NCI-H460 (cell line): ENCODE measurements at places on chromosomes 1 and 21. TPM values are rescaled to one million over a fixed set of nuclear protein-coding genes. Genes with fewer than 3 reads are reported as not detected.

DNA sequence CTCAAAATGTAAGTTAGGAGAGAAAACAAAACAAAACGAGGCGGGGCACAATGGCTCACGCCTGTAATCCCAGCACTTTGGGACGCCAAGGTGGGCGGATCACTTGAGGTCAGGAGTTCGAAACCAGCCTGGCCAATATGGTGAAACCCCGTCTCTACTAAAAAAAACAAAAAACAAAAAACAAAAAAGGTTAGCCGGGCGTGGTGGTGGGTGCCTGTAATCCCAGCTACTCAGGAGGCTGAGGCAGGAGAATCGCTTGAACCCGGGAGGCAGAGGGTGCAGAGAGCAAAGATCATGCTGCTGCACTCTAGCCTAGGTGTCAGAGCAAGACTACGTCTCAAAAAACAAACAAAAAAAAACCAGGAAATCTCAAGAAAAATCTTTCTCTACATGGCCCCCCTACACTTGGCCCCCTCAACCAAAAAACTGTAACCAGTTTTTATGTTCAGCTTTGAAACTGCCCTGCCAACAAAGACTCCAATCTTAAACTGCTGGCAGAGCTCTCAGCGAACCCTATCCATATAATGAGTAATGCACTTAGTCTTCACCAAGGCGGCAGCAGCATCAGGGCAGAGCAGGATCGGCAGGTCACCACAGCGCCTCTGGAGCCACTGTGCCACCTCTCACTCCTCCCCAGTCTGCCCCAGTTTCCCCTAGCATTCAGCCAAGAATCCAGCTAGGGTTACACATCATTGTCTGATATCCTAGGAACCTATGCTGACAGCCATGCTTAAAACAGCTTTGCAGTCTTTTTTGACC lies 71.7 kb downstream of the JAK1 start:
- DNase-seq: no peak

GRCh38 chr1:47468709-47469389 lies 31.0 kb downstream of the FOXD2 start:
- no peak for DNase-seq

SPRR2B gene
- not detected in 2 replicates for total RNA-seq

DENND2D gene
- 0.67 and 1.3 TPM in 2 replicates for total RNA-seq

OR2L3 gene
- not detected in 2 replicates for total RNA-seq
